SK-N-SH treated with all-trans-retinoic acid at 6 μM for 48 hours (cell line): ENCODE measurements at places on chromosomes 11 and 22.

DNA sequence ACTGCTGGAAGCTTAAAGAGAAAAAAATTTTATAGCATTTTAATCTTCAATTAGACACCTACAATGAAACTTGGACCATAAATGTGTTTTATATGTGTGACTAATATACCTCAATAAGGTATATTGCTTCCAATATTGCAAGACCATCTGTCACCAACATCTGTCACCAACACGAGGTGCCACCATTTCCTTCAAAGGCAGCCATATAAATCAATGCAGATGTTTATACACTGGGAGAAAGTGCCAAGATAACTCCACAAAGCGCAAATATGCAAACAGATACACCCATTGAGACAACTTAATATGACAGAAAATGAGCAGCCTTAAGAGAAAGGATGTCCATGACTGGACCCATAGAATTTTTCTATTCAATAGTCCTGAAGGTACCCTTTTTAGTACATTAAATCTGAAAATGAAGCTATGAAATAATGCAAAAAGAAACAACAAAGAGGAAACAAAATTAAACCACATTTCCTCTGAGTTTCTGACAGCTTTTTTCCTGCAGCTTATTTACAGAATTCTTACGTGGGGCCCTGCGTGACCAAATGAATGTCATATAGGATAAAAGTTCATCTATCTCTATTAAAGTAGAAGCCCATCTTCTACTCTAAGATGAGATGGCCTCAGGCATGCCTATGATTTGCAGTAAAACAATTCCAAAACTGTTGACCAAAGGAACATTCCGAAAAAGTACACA is 12.5 kb downstream of the MPZL3 start:
- no peak for ATAC-seq

DNA sequence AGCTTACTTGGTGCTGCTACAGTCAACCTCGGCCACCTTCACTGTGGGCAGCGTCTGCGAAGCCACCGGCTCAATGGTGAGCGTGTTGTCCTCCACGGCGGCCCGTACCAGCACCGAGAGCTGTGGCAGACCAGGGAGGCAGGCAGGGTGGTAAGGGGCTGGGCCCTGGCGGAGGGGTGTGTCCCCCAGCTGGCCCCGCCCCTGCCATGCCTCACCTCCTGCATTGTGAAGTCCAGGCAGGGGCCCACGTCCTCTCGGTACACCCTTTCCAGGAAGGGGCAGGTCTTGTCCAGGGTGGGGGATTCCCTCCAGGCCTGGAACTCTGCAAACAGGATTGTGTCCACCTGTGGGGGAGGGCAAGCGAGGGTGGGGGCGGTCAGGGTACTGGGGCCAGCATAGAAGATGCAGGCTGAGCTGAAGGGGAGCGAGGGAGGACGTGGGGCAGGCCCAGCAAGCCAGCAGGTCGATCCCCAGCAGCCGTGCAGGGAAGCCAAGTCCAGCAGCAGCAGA is 12.8 kb downstream of the RAB3IL1 start:
- ATAC-seq, result no peak

- ATAC-seq, result no peak
Observed at GRCh38 chr11:83161610-83162199, 4.8 kb downstream of the PCF11 start.

- peak; percentile 96 for ATAC-seq
Observed at GRCh38 chr11:1050581-1051355, 14.2 kb upstream of the MUC6 start.

DNA sequence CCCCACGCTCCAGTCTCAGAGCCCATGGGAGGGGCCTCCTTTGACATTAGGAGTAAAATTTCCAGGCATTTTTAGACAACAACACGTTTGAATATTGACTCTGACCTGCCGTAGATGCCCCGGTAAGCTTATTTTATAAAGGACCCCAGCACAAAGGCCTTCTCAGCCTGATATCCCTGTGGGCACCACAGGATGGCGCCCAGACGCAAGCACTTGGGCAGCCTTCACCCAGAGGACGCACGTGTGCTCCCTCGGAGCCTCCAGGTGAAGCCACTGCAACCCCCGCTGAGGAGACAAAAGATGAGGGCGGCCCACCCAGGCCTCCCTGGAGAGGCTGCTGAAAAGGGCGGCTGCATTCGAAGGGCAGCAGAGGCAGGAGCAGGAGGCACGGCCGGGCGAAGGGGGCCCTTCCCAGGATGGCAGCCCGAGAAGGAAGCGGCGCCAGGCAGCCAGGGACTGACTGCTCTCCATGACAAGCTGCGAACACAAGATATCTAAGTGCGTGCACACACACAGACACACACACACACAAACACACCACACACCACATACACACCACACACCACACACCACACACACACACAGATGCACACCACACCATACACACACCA is 15.2 kb upstream of the TH start:
- ATAC-seq, result no peak; the same call in 2 of the 3 replicates

DNA sequence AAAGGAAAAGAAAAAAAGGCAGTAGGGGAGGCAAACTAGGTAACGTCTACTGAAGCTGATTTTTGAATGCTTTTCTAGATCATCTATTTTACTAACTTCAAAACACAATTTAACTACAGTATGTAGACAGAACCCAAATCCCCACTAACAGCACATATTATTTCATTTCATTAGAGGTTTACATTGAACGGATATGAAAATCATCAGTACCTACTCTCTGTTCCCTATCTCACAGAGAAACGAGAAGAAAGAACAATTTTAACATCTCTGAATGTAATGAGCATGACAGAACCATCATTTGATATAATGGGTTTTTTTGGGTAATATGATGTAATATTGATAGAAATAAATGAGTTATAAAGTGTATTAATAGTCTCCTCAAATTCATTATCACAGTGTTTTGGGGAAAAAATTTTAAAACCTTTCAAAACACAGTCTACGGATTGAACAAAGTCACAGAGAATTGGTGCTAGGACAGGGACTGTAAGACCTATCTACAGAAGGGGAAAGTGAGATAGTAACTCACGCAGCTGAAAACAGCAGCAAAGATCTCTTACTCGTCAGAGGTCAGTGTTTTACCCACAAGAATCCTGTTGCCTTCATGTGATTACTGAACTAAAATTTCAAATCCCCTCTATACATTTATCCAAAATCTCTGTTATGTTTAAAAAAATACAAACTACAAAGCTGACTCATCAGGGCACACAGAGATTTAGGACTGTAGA is 77.3 kb downstream of the ZBTB44 start:
- ATAC-seq, result no peak

GRCh38 chr22:29079218-29079901 is 6.5 kb downstream of the KREMEN1 start:
- ATAC-seq, result no peak

DNA sequence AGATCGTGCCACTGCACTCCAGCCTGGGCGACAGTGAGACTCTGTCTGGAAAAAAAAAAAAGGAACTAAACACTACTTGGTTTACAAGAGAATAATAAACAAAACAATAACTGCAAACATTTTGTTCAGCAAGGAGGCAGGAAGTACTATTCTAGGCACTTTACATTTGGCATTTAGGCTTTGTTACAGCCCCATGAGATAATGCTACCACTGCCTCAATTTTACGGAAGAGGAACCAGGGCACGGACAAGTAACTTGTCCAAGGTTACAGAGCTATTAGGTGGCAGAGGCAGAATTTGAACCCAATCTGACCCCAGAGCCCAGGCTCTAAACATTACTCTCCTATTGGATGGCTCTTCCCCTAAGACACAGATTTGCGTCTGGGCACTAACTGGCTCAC is 108.7 kb upstream of the AKIP1 start:
- ATAC-seq, result no peak

- ATAC-seq, result peak; percentile 99
Observed at GRCh38 chr11:65606876-65607613, 7.0 kb downstream of the MAP3K11 start.

- no peak for ATAC-seq
Observed at GRCh38 chr22:34881453-34881852, 184.5 kb upstream of the ISX start.

- no peak for ATAC-seq
Observed at GRCh38 chr11:116386118-116386699, 386.6 kb downstream of the BUD13 start.

DNA sequence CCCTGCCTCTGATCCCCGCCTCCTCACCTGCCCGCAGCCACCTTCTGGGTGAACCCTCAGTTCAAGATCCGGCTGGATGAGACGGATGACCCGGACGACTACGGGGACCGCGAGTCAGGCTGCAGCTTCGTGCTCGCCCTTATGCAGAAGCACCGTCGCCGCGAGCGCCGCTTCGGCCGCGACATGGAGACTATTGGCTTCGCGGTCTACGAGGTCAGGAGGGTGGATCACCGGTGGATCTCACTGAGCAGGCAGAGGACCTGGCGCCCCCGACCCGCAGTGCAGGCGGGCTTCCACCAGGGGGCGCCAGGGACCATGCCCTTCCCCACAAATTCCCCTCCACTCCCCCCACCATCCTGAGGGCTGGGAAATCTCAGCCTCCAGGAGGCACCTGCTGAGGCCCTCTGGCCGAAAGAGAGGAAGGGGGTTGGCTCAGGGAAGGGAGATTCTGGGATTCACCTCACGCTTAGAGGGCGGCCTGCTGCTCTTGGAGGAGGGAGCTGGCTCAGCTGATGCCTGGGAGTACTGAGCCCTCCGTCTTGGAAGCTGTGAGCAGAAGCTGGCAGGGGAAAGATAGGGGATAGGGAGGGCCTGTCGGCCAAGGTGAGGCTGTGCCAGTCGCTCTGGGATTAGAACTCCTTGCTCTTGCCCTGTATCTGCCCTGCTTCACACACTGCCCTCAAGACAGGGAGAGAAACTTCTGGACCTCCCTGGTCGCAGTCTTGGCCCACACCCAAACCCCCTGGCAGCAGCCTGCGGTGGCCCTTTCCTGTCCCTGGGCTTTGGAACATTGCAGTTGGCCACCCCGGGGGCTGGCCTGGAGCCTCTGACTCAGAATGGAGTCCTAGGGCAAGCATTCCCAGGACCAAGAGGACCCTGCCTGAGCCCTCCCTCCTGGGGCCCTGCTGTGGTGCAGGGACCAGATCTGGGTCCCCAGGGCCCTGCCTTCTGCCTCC is 23.2 kb downstream of the CAPN1 start:
- peak; percentile 80 for ATAC-seq

DNA sequence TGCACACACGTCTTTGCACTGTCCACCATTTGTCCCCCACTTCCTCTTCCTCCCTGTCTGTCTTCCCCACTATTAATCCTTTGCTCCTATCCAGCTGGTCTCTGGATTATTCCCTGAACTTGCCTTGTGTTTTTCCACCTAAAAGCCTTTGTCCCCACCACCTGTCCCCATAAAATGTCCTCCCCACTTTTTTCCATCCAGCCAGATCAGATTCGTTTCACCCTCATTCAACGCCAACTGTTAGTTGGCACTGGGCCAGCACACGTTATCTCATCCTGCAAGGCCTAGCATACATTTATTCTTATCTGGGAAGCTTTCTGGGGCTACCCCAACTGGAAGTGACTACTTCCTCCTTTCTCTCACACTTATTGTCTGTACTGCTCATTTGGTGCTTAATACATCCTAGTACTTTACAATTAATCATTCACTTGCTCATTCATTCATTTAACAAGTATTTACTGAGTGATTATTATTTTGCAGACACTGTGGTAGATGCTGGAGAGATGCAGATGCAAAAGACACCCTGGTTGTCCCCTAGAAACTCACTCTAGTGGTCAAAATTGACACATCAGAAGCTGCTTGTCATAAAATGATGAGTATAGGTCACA is 96.2 kb downstream of the RASSF10 start:
- no peak for ATAC-seq

GRCh38 chr11:128968916-128969315 is 26.2 kb upstream of the TP53AIP1 start:
- ATAC-seq, result no peak

GRCh38 chr11:25436326-25436725 is 895.6 kb upstream of the ANO3 start:
- ATAC-seq, result no peak

DNA sequence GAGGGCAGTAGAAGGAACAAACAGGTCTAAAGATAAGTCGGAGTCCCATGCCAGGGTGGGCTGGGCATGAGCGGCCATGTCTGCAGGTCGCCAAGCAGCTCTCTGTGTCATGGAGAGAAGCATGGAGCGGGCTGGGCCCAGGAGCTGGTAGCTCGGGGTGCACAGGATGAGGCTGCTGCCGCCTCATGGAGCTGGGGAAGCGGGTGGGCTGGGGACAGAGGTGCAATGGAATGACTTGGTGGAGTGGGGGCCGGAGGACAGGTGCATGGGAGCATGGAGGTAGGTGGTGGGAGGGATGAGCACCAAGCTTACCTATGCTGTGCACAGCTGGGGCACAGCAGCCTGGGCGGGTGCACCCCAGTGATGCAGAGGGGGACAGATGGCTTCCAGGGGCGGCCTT is 3.6 kb downstream of the NRXN2 start:
- no peak for ATAC-seq

GRCh38 chr22:20424932-20425565 is 12.6 kb downstream of the SCARF2 start:
- no peak for ATAC-seq

GRCh38 chr22:22401381-22401780 is 107.2 kb downstream of the ZNF280B start:
- no peak for ATAC-seq

DNA sequence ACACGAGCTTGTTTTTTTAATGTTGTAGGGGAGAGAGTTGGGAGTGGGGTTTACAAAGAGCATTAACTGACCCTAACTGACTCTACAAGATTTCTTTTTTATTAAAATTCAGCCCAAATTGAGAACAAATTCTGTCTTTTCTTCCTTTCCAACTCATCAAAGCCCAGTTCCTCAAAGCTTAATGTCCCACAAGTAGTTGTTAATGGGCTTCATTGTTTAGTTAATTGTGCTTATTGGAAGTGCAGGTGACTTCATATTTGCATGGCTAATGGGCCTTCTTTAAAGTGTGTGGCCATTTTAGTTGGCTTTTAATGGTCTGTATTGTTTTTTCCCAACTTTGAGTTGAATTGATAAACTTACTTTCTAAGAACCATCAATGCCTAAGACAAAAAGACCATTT is 39.8 kb downstream of the MPPED2 start:
- ATAC-seq, result no peak
